ENCODE measurements at places on chromosomes 3 and 15. TPM values are rescaled to one million over a fixed set of nuclear protein-coding genes. Genes with fewer than 3 reads are reported as not detected.

- no peak for DNase-seq
Measured at GRCh38 chr3:192422321-192422996, 304.9 kb downstream of the FGF12 start.

Gene RHCG
- total RNA-seq: not detected

DNA sequence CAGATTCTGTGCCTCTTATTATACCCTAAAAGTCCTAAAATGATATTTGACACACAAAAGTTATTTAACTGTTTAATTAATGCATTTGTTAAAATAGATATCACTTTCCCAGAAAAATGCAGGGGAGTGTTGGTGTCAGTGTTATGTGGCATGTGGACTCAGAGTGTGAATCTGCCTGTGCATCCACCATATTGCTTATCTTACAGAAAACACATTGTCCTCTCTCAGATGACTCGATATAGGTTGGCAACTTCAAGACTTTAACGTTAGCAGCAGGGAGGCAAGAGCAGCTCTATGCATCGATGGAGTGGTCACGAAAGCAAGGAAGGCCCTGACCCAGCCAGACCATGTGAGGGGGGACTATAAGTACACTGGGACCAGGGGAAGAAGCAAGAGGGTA is 165.4 kb upstream of the DCBLD2 start:
- DNase-seq: no peak

DNA sequence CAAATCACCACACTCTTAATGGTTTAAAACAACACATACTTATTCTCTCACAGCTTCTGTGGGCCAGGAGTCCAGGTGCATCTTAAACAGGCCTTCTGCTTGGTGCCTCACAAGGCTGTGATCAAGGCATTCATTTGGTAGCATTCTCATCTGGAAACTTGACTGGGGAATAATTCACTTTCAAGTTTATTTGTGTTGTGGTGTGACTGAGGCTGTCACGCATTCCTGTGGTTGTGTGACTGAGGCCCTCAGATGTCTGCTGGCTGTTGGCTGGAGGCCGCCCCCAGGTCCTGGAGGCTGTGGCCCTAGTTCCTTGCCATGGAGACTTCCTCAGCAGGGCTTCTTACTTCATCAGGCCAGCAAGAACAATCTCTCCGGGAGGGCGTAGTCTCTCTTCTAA is 16.9 kb upstream of the FAM3D start:
- DNase-seq: peak; percentile 16
